ENCODE measurements at places on chromosomes 12 and 14.
A peak's percentile ranks its signal among the peaks of the same experiment; 100 is the strongest.

GRCh38 chr14:54253195-54253947 lies 143.4 kb upstream of the CDKN3 start:
- no peak for DNase-seq

- DNase-seq = no peak
Measured at GRCh38 chr12:5440978-5441377, 9.1 kb downstream of the NTF3 start.

- DNase-seq = peak; percentile 14
Measured at GRCh38 chr12:120538281-120539156, 4.4 kb downstream of the RNF10 start.

DNA sequence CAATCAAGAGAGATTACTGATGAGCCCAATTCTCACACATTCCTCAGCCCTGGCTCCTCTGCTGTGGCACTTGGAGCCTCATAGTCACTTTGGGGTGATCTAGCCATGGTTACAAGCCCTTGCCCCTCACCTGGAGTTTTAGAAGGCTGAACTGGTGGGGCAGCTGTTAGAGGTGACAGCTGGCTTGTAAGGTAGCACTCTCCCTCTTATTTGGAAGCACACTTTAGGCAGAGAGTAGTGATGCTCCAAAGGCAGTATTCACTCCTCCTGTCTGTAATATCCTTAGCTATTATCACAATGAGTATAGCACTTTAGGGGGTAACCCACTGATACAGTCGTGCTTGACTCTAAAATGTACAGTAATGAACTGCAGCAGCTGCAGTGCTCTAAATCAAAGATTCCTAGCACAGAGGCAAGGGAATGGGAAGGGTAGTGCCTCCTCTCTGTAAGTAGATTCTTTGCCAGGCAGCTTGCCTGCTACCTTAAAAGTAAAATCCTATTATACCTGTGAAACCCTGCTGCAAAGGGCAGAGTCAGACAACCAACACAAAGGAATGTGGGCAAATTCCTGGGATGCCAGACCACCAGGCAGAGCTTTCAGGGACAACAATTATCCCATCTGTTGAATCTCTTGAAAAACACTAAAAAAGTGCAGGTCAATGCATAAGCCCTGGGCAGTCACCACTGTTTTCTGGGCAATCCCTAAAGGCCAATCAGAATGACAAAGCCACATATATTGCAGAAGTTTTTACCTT lies 336.3 kb downstream of the NOVA1 start:
- no peak for DNase-seq

- DNase-seq = no peak
Measured at GRCh38 chr12:5076761-5077160, 33.1 kb downstream of the KCNA5 start.

DNA sequence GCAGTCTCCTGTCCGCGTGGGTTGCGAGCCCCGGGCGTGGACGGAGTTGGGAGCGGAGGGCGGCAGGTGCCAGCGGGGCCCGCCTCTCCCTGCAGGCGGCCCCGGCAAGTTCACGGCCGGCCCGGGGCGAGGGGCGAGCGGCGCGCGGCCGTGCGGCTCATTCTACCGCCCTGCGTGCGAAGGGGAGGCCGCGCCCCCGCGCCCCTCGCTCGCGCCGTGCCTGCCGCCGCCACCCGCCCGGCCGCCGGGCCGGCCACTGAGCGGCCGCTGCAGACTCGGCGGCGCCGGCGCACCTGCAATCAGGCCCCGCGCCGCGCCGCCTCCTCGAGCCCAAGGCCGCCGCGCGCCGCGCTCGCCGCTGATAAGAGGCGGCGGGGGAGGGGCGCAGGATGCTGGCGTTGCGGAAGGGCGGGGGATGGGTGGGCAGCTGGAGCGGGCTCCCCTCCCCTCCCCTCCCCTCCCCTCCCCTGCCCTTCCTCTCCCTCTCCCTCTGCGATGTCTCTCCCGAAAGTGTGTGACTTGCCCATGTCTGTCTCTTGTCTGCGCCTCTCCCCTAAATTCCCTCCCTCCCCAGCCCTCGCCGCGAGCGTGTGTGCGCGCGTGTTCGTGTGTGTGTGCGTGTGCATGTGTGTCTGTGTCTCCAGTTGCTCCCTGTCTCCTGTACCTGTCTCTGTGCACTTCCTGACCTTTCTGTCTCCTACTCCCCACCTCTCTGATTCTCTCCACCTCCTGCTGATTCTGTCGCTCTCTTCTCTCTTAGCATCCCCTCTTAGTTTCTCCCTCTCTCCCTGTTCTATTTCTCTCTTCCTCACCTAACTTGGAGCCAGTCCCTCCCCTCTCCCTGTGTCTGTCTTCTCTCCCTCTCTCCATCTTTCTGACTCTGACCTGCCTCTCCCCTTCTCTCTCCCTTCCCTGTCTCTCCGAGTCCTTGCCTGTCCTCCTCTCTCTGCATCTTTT lies 768.1 kb upstream of the TBX3 start:
- no peak for DNase-seq

GRCh38 chr14:98840091-98840490 lies 431.9 kb downstream of the BCL11B start:
- no peak for DNase-seq

GRCh38 chr14:88312257-88312656 lies 10.8 kb downstream of the KCNK10 start:
- DNase-seq = no peak

DNA sequence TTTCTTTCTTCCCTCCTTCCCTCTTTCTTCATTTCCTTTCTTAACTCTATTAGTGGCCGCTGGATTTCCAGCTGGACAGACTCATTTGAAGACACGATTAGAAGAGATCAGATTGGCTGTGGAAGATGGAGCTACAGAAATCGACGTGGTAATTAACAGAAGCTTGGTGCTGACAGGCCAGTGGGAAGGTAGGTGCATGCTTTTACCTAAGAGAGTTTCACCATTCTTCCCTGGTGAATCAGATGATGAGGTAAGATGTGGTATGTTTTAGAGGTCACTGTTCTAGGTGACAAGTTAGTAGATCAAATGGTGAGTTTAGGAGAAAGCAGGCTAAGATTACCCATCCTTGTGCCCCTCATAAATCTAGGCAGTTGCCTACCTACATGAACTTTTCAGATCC lies 51.6 kb downstream of the DERA start:
- no peak for DNase-seq

GRCh38 chr14:36942522-36943245 lies 229.7 kb downstream of the SLC25A21 start:
- no peak for DNase-seq

- DNase-seq = no peak
Measured at GRCh38 chr14:85744573-85744972, 214.6 kb downstream of the FLRT2 start.

- DNase-seq = no peak
Measured at GRCh38 chr12:113884392-113884791, 81.7 kb downstream of the RBM19 start.

DNA sequence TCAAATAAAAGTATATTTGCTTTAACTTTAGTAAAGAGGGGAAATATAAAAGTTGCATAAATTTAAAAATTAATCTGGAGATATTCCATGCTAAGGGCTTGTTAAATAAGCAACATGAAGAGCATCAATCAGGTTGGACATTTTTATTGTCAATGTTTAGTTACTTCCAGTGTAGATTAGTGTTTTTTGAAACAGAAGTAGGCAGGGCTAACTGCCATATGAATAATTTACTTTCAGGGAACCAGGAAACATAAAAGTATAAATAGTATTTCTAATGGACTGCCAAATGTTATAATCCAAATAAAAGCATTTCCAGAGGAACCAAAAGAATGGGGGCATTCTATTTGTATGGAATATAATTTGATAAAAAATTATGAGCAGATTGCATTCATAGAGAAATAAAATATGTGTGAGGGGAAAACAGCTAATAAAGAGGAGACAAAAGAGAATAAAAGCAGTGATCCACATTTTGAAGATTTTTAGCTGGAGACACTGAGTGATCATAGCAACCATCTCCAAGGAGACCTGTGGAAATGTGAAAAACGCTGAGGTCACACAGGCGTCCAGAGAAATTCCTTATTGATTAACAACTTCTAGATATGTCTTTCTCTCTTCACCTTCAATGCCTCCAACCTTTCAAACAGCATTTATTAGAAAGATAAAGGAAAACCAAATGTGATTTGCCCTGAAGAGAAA lies 70.8 kb downstream of the SRGAP1 start:
- DNase-seq = no peak

DNA sequence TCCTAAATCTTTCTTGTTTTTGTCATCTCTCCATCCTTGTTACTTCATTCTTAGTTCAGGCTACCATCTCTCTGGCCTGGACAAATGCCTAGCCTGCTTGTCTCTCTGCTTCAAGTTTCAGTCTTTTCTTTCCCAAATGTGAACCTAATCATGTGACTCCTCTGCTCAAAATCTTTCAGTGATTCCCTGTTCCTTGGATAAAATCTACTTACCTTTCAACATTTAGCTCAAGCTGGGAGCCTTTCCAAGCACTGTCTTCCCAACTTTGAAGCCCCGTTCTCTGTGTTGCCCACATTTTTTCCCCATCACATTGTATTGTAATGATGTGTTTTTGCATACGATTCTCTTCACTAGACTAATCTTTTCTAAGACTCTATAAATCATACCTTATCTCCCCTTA lies 24.7 kb downstream of the SLC7A8 start:
- DNase-seq = no peak

- DNase-seq = peak; percentile 62
Measured at GRCh38 chr14:106530423-106531107, 1004.2 kb downstream of the TMEM121 start.
